Dermis microvascular lymphatic vessel endothelial cell (primary cell): ENCODE measurements at places on chromosomes 16 and 17. TPM values are rescaled to one million over a fixed set of nuclear protein-coding genes. Genes with fewer than 3 reads are reported as not detected.

GRCh38 chr17:8563024-8563776 is 67.3 kb downstream of the MYH10 start:
- DNase-seq: no peak

The RNF43 gene
- total RNA-seq: under 0.01 TPM in 1 of 2 replicates, not detected in the other

The CRYM gene
- 0.13 TPM in 1 of 2 replicates, not detected in the other for total RNA-seq

- DNase-seq: no peak
Observed at GRCh38 chr16:69773260-69773947, 11.3 kb downstream of the WWP2 start.

- DNase-seq: no peak
Observed at GRCh38 chr17:19629449-19629848, 19.1 kb upstream of the ALDH3A2 start.

GRCh38 chr16:20704281-20704680 is 6.8 kb upstream of the ACSM1 start:
- no peak for DNase-seq

The FA2H gene
- not detected in 2 replicates for total RNA-seq

The CRAMP1 gene
- 7.1 and 12.9 TPM in 2 replicates for total RNA-seq

- DNase-seq: no peak
Observed at GRCh38 chr17:3896968-3897235, 4.0 kb upstream of the CAMKK1 start.

The KRTAP4-9 gene
- total RNA-seq: not detected in 2 replicates

DNA sequence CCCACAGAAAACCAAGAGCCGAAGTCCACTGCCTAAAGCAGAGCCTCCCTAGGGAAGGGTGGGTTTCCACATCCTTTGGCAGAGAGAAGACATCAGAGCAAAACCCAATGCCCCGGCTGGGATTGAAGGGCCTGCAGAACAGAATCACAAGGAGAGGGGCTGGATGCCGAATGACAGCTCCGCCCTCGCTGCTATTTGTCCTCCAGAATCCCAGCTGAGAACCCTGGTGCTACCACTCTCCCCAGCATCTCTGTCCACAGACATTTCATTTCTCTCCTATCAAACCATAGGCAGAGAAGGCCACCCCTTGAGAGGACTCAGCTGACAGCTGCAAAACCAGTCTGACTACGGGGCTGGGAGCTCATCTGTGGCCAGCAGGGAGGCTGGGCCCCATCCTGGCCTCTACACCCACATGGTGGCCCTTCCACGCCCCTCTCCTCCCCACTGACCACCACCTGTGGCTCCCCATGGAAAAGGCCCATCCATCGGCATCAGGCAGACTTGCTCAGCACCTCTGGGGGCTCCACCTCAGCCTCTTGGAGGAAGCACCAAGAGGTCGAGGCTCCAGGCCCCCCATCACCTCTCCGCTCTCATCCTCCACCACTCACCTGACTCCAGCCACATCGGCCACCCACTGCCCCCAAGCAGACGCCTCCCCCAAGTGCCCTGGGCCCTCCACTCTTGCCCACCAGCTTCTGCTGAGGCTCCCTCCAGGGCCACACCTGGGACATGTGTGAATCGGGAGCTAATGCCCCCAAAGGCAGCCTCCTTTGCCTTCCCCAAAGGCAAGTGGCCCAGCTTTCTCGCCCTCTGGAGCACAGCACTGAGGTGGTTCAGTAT is 288.5 kb downstream of the C16orf95 start:
- DNase-seq: no peak

DNA sequence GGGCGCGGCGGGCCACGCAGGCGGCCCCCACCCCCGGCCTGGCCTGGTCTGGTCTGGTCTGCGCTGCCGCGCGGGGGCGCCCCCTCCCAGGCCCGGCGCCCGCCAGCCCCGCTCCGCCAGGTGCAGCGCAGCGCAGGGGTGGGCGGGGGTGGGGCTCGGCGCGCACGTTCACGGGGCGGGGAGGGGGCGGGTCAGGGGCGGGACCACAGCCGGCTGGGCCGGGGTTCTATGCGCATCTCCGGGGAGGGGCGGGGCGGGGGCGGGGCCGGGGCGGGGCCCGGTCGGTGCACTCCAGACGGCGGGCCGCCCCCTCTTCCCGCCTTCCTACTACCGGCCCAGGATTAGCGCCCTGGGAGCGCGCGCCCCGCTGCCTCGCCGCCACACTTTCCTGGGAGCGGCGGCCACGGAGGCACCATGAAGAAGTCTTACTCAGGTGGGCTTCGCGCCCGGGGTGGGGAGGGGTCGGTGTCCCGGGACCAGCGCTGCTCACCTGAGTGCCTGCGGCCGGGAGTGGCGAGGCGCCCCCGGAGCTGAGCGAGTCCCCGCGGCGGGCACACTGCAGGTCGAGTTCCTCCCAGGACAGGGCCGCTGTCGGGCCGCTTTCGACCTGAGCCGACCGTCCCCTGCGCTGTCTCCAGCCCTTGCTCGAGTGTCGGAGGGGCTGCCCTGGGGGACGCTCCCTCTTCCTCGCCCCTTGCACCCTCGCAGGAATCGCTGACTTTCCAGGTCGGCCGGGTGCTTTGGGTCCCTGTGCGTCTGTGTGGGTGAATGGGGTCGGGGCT is 140.5 kb downstream of the SEC14L1 start:
- peak; percentile 7 for DNase-seq

- no peak for DNase-seq
Observed at GRCh38 chr17:82383411-82383810, 11.8 kb downstream of the UTS2R start.

The RAB11FIP4 gene
- under 0.01 TPM in 1 of 2 replicates, not detected in the other for total RNA-seq

GRCh38 chr16:89475144-89475543 is 15.2 kb downstream of the ANKRD11 start:
- no peak for DNase-seq

GRCh38 chr16:12081048-12081404 is 104.5 kb downstream of the SNX29 start:
- DNase-seq: no peak

- peak; percentile 22 for DNase-seq
Observed at GRCh38 chr16:85891033-85891775, 7.8 kb upstream of the IRF8 start.

DNA sequence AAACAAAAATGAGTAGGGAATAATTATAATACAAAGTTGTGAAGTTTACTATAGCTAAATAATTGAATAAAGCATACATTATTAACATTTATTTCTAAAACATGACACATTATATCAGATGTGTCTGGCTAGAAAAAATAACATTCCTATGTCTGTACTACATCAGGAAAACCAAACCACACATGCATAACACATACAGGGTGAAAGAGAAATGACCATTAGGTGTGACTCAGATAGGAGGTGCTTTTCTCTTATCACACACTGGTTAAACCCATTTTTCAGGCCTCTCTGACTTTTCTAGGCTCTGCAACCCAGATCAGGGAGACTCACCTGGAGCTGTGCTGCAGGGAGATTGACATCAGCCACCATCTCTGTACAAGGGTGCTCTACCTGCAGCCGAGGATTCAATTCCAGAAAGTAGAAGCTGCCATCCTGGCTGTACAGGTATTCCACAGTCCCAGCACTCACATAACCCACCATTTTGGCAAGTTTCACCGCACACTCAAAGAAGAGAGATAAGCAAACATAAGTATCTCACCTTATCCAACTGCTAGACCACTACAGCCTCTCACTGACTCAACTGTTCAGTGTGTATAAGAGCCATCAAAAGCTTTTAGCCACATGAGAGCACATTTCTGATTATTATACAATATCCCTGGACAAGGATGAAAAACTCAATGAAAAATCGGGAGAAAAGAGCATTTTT is 116.6 kb upstream of the C17orf78 start:
- DNase-seq: no peak

DNA sequence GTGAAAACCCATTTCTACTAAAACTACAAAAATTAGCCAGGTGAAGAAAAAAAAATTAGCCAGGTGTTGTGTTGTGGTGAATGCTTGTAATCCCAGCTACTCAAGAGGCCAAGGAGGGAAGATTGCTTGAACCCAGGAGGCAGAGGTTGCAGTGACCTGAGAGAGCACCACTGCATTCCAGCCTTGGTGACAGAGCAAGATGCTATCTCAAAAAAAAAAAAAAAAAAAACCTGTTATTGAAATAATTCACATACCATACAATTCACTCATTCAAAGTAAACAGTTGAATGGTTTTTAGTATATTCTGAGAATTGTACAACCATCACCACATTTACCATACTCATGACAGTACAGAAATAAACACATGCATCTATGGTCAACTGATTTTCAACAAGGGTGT is 31.0 kb downstream of the ZNRF1 start:
- DNase-seq: no peak

The PIMREG gene
- 8.2 and 21.7 TPM in 2 replicates for total RNA-seq
